Activated naive CD8-positive, alpha-beta T cell treated with anti-CD3 and anti-CD28 coated beads, Interleukin-2, amount 50 U/mL, for 16 hours (primary cell): ENCODE measurements at places on chromosomes 12 and 14.

DNA sequence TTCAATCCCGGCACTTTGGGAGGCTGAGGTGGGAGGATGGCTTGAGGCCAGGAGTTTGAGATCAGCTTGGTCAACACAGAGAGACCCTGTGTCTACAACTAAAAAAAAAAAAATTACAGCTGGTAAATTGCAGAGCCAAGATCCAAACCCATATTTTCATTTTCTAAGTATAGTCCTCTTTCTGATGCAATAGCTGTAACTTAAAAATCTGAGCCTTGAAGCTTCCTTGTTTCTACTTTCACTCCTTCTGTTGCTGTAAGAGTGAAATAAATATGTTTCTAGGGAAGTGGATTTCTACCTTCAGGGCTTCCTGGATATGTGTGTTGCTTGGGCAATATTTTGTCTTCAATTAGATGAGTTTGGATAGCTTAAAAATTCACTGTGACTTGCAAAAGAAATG is 42.0 kb upstream of the PRICKLE1 start:
- no peak for DNase-seq

- DNase-seq = no peak
Measured at GRCh38 chr14:60658909-60659585, 9.8 kb upstream of the SIX1 start.

DNA sequence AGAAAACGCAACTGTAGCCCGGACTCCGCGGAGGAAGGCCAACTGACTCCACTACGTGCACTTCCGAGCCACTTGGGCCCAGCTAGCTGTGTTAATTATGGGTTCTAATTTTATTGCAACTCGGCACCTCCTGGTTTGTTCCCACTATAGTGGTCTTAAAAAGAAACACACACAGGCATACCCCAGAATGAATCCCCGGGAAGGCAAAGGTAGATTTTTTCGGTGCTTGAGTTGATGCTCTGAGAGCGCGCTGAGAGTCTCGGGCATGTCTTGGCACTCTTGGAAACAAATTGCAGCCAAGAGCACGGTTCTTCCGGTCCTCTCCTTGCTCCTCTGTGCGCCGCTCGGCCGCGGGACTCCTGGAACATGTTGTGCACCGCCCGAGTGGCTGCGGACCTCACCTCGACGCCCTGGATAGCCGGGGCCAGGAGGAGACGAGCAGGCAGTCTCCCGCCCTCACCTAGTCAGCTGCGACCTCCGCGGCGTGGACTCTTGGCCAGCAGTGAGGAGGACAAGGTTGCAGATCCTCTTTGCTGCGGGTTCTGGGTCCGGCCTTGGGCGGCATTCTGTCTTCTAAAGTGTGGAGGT is 6.8 kb upstream of the PAX9 start:
- no peak for DNase-seq

GRCh38 chr12:113151655-113152054 is 2.1 kb downstream of the CFAP73 start:
- no peak for DNase-seq

GRCh38 chr12:7959701-7960121 is 23.7 kb upstream of the SLC2A3 start:
- DNase-seq = no peak
